ENCODE measurements at places on chromosomes 3 and 15.

GRCh38 chr3:9021271-9022009, 58.2 kb upstream of the RAD18 start:
- peak; percentile 12 for DNase-seq

DNA sequence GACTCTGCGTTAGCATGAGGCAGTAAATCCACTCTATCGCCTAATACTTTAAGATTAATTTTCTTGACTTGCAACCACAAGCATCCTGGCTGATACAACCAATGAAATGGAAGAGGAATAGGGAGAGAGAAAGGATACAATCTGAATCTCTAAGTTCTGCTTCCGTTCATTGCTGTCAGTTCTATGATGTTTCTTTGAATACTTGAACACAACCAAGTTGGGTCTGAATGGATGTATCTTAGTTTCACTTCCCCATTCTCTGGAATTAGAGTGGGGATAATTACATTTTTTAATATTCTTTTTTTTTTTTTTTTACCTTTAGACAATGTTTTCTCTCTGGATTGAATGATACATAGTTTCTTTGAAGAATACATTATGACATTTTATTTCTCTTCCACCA, 22.9 kb downstream of the PDE8A start:
- DNase-seq, result no peak

- peak; percentile 53 for DNase-seq
Observed at GRCh38 chr3:24199775-24200247, 254.7 kb downstream of the NR1D2 start.

DNA sequence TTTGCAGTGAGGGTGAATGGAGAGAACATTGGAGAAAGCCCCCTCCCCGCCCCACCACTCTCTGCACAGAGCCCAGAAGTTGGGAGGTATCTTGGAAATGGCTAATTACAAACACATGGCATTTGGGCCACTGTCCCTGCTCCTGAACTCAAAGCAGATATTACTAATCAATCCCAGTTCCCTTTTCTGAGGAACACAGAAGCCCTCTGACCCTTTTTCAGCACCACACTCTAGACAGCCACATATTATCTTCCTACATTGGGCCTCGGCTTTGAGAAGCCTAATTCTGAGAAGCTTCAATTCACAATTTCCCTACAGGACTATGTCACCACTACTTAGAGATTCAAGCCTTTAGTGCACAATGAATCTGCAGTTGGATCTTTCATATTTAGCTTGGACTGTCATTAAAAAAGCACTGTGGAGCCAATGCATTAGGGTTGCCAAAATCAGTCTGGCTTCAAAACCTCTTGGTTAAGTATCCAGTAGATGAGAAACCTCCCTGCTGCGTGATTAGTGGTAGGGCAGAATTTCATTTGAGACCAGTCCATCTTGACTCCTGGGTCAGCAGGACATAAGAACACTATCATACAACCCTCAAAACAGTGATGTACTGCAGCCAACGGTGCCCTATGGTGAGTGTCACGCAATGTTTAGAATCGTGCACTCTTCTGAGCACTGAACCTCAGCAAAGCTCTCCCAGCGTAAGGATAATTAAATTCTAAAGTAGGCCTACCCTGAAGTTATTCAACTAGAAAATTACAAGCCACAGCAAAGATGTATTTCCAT, 26.1 kb downstream of the MGLL start:
- DNase-seq, result no peak

GRCh38 chr15:73019154-73019553, 33.1 kb upstream of the NEO1 start:
- no peak for DNase-seq

GRCh38 chr15:85910834-85911233, 116.1 kb upstream of the KLHL25 start:
- no peak for DNase-seq

DNA sequence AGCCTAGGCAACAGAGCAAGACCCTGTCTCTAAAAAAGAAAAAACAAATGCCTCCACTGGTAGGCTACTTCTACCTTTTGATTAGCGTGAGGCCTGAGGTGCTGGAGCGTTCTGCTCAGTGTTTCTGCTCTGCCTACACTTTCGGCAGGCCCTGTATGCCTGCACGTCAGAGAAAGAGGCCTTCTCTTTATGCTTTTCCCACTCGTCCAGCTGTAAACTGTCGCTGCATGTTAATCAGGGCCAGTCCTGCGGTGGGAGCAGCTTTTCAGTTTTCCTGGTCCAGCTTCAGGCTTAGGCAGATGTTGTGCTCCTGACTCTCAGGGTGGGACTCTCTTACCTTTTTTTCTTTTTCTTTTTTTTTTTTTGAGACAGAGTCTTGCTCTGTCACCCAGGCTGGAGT, 25.3 kb downstream of the CSPG5 start:
- DNase-seq, result no peak

DNA sequence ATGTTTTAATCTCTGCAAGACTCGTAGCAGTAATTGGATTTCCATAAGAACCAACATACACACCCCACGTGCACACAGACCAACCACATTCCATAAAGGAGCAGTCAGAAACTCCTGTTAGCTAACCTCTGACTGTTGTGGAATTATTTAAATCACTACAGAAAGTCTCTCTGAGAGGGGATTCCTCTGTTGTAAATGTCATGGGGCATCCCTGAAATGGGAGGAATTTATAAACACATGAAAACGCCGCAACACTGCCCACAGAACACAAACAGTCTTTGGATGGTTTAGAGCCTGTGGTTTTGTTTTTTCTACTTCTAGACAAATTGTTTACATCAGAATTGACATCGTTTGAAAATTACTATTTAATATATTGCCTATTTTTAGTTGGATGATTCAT, 740.1 kb upstream of the GRM7 start:
- peak; percentile 28 for DNase-seq

DNA sequence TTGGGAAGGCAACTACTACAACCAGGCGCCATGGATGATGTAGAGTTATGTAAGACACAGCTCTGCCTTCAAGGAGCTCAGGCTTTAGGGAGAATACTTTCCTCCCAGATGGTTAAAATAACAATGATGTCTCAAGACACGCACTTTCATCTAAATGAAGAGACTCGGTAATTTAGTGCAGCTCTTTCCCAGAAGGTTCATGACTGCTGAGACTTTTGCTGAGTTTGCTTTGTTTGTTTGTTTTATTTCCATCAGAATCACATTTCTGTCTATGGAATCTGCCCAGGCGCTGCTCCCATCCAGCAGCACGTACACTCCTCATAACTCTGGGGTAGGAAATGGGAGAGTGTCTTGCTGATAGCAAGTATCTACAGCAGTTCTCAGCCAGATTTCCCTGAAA, 33.9 kb upstream of the MEX3B start:
- peak; percentile 74 for DNase-seq

DNA sequence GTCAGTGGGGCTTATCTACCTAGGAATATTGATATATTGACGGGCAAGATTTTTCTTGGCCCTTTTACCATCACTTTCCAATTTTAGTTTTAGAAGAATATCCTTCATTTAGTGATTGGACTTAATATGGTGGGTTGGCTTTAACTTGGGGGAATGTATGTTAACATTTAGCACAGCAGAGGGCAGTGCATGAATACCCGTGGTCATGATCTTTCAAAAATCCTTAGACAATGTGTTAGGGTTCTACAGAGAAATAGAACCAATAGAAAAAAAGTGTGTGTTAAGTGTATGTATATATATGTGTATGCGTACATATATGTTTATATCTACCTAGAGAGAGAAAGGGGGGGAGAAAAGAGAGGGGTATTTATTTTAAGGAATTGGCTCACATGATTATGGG, 36.9 kb downstream of the GPR171 start:
- peak; percentile 8 for DNase-seq

DNA sequence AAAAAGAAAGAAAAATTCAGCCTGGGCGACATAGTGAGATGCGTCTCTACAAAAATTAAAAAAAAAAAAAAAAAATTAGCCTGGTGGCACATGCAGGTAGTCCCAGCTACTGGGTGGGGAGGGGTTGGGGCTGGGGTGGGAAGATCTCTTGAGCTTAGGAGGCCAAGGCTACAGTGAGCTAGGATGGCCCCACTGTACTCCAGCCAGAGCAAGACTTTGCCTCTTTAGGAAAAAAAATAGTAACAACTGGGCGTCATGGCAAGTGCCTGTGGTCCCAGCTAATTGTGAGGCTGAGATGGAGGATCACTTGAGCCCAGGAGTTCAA, 23.9 kb upstream of the PPP4R2 start:
- DNase-seq, result no peak

GRCh38 chr15:80251428-80252120, 439 bp downstream of the CTXND1 start:
- no peak for DNase-seq

GRCh38 chr3:154384479-154384878, 45.5 kb downstream of the GPR149 start:
- DNase-seq, result no peak

GRCh38 chr15:71893691-71894090, 83.3 kb downstream of the NR2E3 start:
- DNase-seq, result peak; percentile 43

DNA sequence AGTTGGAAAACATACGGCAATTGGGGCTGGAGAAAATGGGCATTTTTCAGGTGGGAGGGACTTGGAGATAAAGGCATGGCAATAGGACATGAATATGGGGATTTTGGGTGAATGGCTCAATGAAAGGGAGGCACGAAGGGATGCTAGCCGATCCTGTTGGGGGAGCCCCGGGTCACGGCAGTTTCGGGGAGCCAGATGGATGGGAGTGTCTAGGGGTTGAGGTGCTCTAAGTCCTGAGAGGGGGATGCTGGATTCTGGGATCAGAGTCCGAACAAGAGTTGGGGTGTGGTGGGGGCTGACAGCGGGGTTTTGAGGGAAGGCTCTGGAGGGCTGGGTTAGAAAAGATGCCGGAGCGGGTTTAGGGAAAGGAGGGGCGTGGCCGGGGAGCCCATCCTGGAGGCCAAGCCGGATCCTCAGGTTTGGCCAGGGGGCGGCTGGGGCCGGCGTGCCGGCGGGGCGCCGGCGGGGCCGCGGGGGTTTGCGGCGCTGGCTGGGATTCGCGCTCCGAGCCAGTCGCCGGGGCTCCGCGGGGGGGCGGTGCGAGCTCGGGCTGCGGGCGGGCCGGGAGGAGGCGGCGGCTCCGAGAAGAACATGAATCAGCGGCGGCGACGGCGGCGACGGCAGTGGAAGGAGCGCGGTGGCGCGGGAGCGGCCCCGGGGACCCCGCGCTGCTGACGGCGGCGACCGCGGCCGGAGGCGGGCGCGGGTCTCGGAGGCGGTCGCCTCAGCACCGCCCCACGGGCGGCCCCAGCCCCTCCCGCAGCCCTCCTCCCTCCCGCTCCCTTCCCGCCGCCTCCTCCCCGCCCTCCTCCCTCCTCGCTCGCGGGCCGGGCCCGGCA, at the start of gene TYRO3:
Gene TYRO3, plus strand, starts transcription at position 813 of the 839 bp plus-strand sequence. CDS start 46 bp downstream, outside the sequence.
- peak; percentile 58 for DNase-seq

- DNase-seq, result no peak
Observed at GRCh38 chr15:38508647-38509046, 54.7 kb downstream of the FAM98B start.

GRCh38 chr15:39429898-39430357, 151.0 kb upstream of the THBS1 start:
- DNase-seq, result peak; percentile 76

Data from fibroblast of skin of scalp (primary cell).